ENCODE measurements at places on chromosomes 2 and 18.

- DNase-seq: peak; percentile 55
These were observed 81.9 kb downstream of the MOGAT1 start for GRCh38 chr2:222753251-222753824.

DNA sequence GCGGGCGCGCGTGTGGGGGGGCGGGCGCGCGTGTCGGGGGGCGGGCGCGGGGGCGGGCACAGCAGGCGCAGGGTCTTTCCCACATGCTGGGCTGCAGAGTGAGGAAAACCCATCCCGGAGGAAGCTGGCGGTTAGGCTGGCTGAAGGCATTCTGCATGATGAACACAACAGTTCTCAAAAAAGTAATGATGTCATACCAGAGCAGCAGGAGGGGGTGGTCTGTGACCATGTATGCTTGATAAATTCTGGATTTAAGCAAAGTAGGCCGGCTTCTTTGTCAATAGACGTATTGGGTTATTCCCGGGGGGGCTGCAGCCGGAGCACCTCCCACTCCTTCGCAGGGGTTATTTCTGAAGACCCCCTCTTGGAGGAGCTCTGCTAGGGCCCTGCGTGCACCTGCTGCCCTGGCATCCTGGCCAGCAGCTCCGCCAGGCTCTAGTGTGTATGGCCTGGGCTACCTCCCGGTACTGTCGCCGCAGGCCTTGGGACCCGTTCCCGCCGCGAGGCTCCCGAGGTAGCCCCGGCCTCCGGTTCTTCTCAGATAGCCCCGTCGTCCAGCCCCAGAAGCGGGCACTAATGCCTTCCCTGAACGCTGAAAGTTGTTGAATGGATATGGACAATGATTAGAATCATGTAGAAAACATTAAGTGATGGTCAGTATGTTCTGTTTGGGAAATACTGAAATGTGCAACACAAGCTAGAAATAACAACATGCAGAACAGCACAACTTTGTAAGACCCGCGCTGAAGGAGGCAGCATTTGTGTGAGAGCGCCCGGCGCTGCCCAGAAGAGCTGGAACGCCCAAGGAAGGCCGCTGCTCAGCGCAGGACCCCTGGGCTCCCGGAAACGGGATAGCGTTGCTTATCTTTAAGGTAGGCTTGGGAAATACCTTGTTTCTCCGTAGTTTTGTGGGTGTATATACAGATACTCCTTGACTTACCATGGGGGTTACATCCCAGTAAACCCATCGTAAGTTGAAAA lies 101.4 kb upstream of the RAB6C start:
- no peak for DNase-seq

DNA sequence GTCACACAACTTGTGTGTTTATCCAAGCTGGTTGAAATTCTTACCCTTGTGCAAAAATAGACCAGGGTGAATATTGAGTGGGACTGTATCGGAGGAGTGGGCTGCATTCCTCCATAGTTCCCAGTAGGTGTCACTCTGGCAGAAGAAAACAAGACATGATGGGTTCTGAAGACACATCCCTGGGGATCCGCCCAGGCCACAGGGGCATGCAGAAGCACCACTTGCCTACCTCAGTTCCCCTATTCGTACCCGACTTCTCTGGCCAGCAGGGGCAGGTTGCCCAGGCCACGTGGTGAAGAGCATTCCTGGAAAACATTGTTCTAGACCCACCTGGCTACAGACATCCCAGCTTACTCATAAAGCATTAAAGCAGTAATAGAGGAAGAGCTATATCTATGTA lies 168.2 kb downstream of the FAM210A start:
- DNase-seq: no peak

DNA sequence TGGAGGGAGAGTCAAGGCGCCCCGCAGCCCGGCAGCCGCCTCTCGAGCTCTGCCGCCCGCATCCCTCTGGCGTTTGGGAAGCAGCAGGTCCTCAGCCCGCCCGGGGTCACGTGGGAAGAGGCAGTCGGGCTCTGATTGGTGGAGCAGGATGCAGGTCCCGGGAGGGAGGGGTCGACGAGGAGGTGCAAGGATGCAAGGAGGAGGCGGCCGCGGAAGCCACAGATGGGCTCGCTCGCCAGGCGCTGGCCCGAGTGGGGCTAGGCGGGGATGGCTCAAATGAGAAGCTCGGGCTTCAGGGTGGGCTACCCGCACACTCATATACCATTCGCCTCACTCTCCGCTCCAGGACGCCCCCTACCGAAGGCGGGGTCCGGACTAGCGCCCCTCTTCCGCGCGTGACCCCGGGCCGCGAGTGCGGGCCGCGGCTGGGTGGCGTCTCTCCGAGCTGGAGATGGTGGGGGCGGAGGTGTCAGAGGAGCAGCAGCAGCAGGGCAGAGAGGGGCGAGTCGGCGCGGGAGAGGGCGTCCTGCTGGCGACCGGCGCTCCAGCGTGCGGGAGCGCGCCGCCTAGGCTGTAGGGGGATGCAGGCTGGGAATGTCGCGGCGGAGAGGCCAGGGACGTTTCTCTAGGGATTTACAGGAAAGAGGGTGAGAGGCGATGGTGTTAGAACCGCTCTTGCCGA lies at the start of gene TMEFF2:
Gene TMEFF2, minus strand, starts transcription at position 68 of the 682 bp plus-strand sequence. CDS start 409 bp downstream, outside the sequence.
- DNase-seq: peak; percentile 91

DNA sequence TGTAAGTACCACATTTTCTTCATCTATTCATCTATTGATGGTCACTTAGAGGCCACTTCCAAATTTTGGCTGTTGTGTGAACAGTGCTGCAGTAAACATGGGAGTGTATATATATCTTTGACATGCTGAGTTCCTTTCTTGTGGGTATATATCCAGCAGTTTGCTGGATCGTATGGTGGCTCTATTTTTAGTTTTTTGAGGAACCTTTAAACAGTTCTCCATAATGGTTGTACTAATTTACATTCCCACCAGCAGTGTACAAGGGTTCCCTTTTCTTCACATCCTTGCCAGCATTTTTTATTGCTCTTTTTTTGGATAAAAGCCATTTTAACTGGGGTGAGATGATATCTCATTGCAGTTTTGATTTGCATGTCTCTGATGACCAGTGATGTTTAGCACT lies 7.3 kb upstream of the ATP5MC3 start:
- DNase-seq: no peak

DNA sequence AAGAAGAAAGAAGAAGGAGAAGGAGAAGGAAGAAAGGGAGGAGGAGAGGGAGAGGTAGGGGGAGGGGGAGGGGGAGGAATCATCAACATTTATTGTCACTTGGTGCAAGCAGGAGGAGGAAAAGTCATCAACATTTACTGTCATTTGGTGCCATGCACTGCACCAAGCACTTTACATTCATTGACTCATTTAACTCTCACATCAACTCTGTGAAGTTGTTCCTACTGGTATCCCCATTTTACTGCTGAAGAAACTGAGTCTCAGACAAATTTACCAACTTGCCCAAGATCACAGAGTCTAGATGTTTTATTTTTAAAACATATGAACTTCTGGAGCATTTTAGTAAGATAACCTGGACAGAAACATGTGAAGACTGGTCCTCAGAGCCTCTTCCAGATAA lies 46.7 kb upstream of the NEB start:
- DNase-seq: no peak

DNA sequence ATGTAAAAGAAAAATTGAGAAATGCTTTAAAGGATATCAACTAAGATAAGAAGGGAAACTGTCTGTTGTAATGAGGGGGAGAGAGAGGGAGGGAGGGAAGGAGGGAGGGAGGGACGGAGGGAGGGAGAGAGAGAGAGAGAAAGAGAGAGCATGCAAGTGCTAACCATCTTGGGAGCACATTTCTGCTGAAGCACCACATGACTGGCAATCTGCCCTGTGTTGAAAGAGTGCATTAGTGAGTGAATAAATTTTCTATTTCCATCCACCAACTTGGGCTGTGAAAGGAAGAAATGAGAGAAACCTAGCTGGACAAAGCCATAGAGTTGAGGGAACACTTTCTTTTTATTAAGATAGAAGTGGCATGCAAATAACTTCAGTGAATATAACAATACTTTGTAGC lies 110.7 kb downstream of the TMX3 start:
- no peak for DNase-seq

GRCh38 chr18:61643884-61644647 lies 248.7 kb downstream of the RNF152 start:
- no peak for DNase-seq

DNA sequence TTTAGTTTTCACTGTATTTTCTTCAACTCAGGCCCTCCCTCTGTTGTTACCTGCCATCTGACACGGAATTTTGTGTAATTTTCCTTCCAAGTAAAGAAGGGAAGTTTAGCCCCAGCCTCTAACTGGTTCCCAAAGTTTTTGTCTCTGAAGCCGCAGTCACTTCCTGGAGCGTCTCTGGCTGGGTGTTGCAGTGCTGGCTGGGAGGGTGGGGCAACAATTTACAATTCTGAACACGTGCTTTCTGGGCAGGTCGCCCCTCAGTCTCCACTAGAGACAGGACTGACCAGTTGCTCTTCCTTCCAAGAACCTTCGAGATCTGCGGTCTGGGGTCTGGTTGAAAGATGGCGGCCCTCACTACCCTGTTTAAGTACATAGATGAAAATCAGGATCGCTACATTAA lies 3.5 kb downstream of the CNDP2 start:
- DNase-seq: peak; percentile 30

DNA sequence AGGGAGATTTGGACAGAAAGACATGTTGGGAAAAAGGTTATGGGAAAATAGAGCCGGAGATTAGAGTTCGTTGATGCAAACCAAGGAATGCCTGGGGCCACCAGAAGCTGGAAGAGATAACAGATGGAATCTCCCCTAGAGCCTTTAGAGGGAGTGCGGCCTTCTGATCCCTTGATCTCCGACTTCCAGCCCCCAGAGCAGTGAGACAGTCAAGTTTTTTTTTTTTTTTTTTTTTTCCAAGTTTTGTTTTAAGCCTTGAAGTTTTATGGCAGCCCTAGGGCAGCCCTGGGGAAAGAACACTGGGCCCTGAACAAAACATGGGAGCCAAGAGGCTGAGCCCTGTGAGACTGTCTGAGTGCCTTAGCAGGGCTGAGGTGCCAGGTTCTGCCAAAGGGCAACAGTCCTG lies 6.5 kb downstream of the DGKD start:
- DNase-seq: no peak

DNA sequence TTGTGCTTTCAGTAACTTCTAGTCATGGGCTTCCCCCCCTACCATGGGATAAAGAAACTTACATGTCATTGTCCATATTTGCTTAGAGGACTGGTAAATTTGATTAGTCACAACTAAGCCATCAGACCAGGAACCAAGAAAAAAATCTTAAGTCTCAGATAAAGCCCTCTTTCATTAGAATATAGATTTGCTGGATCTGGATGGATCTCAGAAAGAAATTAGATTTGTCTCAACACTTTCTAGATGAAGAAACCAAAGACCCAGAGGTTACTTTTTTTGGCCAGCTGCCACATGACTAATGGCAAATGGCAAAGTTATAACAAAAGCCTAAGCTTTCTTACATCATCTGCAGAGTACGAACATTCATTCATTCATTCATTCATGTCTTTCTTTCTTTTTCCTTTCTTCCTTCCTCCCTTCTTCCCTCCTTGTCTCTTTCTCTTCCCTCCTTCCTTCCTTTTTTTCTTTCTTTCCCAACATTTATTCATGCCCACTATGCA lies 60.2 kb downstream of the CDCA7 start:
- no peak for DNase-seq

GRCh38 chr2:95315801-95316411 lies 18.8 kb downstream of the KCNIP3 start:
- peak; percentile 31 for DNase-seq

DNA sequence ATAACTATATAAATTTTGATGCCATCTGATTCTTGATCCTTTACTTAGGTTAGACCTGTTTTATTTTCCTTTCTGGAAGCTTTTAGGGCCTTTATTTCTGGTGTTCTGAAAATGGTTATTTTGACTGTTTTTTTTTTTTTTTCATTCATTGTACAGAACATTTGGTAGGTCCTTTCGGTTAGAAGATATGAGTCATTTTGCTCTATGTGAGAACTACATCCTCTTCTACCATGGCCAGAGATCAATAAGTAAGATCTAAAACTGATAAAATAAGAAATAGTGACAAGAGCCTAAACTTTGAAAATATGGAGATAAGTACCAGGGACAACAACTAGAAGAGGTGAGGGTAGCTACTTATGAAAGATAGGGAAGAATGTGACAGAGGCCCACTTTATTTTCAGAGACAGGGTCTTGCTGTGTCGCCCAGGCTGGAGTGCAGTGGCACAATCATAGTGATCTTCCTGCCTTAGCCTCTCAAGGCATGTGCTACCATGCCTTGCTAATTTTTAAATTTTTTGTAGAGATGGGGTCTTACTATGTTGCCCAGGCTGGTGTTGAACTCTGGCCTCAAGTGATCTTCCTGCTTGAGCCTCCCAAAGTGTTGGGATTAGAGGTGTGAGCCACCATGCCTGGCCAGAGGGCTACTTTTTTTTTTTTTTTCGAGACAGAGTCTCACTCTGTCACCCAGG lies 66.5 kb downstream of the EIF2AK3 start:
- no peak for DNase-seq

GRCh38 chr18:79635427-79635726 lies 44.2 kb upstream of the CTDP1 start:
- no peak for DNase-seq

- no peak for DNase-seq
These were observed 23.2 kb upstream of the ACSL3 start for GRCh38 chr2:222837643-222838056.

- DNase-seq: no peak
These were observed 239.7 kb upstream of the TNP1 start for GRCh38 chr2:217099561-217099960.

- DNase-seq: no peak
These were observed 139.0 kb upstream of the RASGRP3 start for GRCh38 chr2:33337385-33337960.

DNA sequence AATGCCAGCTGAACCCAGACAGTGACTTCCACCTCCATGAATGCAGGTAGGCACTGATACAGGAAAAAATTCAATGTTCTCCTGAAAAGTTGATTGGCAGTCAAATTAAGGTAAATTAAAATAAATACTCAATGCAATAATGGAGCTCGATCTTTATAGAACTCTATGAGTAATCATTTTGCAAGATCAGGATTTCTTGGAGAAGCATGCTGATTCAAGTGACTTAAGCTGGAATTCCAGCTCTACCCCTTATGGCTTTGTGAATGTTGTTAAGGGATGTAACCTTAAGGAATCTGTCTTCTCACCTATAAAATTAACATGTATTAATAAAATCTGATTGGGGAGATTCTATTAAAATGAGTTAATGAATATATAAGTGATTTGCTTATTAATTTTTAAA lies 145.1 kb downstream of the QPCT start:
- DNase-seq: no peak

DNA sequence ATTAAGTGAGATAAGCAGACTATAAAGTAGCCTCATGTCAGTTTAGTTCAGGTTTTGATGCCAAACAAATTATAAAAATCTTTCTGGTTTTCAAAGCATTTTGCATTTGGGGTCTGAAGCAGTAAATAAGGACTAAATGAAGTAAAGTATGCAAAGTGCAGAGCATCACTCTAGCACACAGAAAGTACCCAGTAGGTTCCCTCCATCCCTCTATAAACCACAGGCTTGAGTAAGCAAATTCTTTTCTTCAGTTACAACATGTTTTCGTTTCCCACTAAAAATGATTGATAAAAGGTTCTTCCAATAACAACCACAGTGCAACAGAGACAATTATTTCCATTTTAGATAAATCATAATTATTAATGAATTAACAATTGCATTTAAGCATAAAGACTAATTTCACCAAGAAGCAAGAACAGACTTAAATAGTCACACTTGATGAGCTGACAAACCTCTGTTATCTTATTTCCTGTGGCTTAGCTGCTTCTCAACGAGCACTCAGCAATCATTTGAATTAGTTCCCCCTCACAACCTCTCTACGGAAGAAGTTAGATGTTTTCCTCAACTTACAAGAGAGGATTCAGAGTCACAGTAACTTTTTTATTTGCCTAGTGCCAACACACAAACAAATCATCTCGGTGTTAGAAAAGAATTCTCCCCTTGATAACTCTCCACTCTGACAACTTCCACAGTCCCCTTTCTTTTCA lies 249.8 kb downstream of the NBAS start:
- DNase-seq: no peak

- no peak for DNase-seq
These were observed 10.0 kb downstream of the KLF11 start for GRCh38 chr2:10053351-10053750.

All from kidney (tissue), 22 donors.